ENCODE measurements at places on chromosomes 13 and 19.

- DNase-seq: no peak
These were observed 18.4 kb downstream of the NFIX start for GRCh38 chr19:13013649-13014048.

GRCh38 chr13:74134777-74135325, 647 bp upstream of the KLF12 start:
- peak; percentile 74 for DNase-seq

DNA sequence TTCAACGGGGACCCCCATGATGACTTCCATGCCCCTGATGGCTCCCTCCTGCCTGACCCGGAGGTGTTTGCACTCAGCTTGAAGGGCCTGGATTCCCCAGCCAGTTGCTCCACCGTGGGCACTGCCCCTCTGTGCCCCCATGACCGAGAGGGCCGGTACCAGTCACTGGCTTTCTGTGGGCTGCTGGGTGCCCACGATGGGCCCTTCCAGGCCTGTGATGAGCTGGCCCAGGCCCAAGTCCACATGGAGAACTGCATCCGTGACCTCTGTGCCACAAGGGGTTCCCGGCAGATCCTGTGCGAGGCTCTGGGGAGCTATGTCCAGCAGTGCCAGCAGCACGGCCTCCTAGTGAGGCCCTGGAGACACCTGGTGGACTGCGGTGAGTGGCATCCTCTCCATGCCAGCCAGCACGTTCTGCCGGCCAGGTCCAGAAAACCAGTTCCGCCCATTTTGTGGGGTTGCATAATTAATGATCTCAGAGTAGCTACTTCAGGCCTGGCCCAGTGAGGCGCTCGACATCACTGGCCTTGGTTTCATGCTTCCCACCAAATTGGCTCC, 34.9 kb upstream of the FXYD3 start:
- no peak for DNase-seq

GRCh38 chr13:52128714-52129700, at the start of gene NEK5:
Gene NEK5 (minus strand): TSS chr13:52129073. CDS start chr13:52127482, 1,591 bp downstream.
- DNase-seq: peak; percentile 24

DNA sequence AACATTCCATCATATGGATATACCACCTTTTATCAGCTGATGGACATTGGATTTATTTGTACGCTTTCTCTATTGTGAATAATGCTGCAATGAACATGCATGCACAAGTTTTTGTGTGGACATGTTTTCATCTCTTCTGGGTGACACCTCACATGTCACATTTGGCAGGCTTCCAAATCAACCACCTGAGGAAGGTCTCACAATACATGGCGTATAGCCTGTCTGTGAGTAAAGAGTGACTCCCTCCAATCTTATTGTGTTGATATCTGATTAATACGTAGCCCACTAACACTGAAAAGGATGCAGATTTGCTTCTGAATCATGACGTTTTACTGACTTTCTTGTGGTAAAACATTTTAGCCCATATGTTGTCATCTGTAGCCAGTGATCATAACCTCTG, 61.1 kb downstream of the SLC15A1 start:
- no peak for DNase-seq

All from MM.1S (cell line).